NAMALWA (cell line): ENCODE measurements at places on chromosomes 16 and 17.
A peak's percentile ranks its signal among the peaks of the same experiment; 100 is the strongest.

- no peak for DNase-seq
These were observed 218.3 kb downstream of the CDH13 start for GRCh38 chr16:82845116-82845515.

GRCh38 chr16:75385507-75386152 is 47.7 kb downstream of the CFDP1 start:
- peak; percentile 82 for DNase-seq

GRCh38 chr16:30533748-30534367 is 800 bp downstream of the ZNF747 start:
- DNase-seq, result peak; percentile 29

GRCh38 chr17:60678118-60678444 is 430 bp downstream of the BCAS3 start:
- DNase-seq, result no peak

DNA sequence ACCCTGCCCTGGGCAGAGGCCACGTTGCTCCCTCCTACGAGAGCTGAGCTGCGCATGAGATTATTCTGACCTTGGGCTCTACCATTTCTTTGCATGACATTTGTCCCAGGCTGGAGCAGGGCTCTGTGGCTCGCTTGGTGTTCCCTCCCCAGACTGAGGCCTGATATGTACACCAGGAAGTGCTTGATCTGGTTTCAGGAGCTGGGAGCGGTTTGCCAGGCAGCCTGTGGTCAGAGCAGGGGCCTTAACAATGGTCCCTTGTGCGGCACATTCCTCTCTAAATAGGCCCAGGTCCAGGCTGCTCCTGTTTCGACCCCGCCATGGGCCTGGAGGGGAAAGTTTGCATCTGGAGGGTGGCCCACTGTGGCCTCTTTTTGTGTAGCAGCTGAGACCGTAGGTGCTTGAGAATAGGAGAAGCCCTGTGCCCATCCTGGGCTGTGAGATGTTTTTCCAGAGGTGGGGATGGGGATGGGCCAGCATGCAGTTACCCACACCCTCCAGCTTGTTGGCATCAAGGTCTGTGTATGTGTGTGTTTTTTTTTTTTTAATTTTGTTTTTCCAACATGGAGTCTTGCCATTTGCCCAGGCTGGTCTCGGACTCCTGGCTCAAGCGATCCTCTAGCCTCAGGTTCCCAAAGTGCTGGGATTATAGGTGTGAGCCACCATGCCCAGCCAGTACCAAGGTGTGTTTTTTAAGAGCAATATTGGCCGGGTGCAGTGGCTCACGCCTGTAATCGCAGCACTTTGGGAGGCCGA is 253.9 kb downstream of the SEC14L1 start:
- no peak for DNase-seq

DNA sequence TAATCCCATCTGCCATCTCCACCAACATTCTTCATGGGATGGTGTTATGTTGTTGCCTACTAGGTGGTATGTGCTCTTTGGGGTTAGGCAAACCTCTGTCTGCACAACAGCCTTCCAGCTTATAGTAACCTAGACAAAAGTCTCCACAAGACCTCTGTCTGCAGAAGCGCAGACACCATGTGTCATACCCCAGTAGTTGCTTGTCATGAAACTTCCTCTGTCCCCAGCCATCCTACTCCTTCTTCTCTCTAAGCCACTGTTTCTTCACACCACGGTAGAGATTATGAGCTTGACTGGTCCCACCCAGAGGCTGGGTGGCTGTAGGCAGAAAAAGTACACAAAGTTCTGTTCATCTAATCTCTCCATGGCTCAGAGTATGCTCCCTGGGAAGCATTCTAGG is 100.3 kb downstream of the MAF start:
- no peak for DNase-seq

GRCh38 chr16:55651841-55652824 is 3.7 kb upstream of the SLC6A2 start:
- DNase-seq, result no peak

- peak; percentile 89 for DNase-seq
These were observed 2.7 kb downstream of the FHOD1 start for GRCh38 chr16:67244387-67245185.

- DNase-seq, result peak; percentile 68
These were observed 643 bp downstream of the HSDL1 start for GRCh38 chr16:84144209-84144858.

DNA sequence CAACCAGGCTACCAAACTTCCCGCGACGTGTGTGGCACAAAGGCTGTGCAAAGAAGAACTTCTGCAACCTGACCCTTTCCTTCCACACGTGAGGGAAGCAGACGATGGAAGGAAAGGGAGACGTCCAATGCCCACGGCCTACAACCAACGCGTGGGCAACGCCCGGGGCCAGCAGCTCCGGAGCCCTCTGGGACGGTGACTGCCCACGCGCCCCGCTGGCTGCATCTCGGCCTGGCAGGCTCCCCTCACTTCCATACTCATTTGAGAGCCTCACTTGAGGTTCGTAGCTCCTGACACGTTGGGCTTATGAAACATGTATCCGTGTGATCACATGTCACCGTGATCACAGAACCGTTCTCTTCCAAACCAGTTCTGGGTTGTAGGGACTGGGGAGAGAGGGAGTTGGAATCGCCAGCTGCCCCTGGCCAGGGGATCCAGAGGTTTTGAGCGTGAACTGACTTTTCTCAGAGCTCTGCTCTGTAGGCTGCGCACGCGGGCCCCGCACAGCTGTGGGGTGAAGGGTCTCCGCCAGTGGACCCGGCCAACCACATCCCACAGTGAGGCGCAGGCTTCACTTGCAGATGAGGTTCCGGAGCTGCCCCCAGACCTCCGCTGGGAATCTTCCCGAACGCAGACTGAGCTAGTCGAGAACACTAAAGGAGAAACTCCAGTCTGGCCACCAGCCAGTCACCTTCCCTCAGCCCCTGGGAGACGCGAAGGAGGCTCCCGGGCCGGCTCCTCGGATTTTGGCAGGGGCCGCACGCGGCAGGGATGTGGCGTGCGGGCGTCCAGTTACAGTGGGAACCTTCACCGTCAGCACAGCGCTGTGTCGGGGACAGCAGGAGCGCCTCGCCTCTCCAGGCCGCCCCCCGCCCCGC is 1.0 kb downstream of the LMF1 start:
- no peak for DNase-seq

- peak; percentile 63 for DNase-seq
These were observed 27.1 kb downstream of the USP10 start for GRCh38 chr16:84726669-84727467.

DNA sequence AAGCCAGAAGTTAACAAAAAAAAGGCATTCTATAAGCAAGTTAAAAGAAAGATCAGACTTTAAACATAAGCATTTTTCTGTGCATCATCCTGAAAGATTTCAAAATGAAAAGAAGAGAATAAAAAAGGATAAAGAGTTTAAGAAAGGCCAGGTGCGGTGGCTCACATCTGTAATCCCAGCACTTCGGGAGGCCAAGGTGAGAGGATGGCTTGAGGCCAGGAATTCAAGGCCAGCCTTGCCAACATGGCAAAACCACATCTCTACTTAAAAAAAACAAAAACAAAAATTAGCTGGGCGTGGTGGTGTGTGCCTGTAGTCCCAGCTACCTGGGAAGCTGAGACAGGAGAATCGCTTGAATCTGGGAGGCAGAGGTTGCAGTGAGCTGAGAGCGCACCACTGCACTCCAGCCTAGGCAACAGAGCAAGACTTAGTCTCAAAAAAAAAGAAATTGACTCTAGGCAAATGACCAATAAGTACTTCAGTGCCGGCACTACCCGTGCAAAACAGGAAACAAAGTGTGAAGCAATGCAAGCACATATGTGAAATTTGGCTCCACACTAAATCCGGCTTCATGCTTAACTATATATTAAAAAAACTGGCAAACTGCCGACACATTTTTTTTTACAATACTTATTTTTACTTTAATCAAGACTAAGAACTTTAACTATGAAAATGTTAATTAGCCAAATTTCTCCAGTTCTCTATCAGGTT is 83.2 kb upstream of the C17orf78 start:
- DNase-seq, result peak; percentile 78
